ENCODE measurements at places on chromosomes 16 and 17. TPM values are rescaled to one million over a fixed set of nuclear protein-coding genes. Genes with fewer than 3 reads are reported as not detected.

The CHST5 gene
- total RNA-seq = not detected

The GFOD2 gene
- 11.2 TPM for total RNA-seq

The RDM1 gene
- not detected for total RNA-seq

The DNASE1L2 gene
- total RNA-seq = 0.37 TPM

The CCL3 gene
- not detected for total RNA-seq

The GOT2 gene
- total RNA-seq = 28.7 TPM

The SLC38A8 gene
- not detected for total RNA-seq

DNA sequence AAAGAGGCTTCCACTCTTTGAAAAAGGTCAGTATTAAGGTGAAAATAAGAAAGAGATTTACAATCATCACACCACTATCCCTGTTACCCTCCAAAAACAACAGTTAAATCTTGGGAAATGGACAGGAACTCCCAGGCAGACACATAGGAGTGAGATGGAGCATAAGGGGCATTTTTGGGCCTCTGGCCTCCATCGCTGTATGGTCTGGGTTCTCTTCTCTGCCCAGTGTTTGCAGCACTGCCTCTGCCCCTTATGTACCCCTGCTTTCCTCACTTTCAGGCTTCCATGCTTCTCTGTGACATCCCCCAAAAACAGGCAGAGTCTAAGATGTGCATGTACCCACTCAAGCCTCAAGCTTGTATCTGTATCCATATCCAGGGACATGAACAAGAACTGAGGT is 630 bp upstream of the HOXB2 start:
- peak overlapping the region; percentile 86 for H3K27ac ChIP-seq
- peaks cover 3% of the 10 kb centered on the region for H3K27me3 ChIP-seq
- H3K36me3 ChIP-seq = no peaks in the 10 kb centered on the region
- peaks cover 55% of the 10 kb centered on the region for H3K4me1 ChIP-seq

DNA sequence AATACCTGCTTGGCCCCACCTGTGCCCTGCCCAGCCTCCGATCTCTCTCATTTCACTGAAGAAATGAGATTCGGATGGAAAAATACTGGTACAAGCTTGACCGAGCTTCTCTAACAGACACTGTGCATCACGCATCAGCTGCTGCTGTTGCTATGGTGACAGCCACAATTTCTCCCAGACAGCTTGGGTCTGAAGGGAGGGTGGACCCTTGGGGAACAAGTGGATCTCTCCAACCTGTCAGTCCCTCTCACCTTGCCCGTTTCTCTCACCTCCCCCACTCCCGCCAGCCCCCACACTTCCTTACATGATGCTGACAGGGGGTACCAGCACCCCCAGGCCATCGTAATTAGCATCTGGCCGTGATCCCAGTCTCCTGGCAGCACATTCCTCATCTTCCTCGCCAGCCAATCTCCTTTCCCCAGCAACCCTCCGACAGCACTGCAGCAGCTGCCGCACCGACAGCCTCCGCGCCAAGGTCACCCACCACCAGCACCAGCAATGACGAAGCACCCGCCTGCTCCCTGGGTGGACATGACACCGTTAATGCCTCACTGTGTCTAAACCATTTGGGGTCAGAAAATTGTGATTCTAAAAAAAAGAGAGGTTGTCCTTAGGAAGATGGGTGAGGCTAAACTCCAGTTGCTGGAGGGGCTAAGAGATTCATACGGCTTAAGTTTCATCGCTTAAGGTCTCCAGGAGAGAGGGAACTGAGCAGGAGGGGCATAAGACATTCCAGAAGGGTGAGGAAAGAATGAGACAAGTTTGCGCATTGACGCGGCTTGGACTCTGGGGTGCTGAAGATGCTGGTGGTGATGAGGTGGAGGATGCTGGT is 58.6 kb upstream of the TNRC6A start:
- H3K27me3 ChIP-seq = no peaks in the 10 kb centered on the region
- no peaks in the 10 kb centered on the region for H3K4me1 ChIP-seq
- no peaks in the 10 kb centered on the region for H3K36me3 ChIP-seq
- no peak overlapping the region for H3K4me3 ChIP-seq

GRCh38 chr16:280552-280951 is at the start of gene ARHGDIG:
Gene ARHGDIG (plus strand): TSS chr16:280591. CDS start chr16:280681, 90 bp downstream.
- no peak within 1 kb of the TSS for H3K4me3 ChIP-seq
- peaks cover 4% of the 10 kb centered on the region for H3K27me3 ChIP-seq
- peaks cover 28% of the 10 kb centered on the region for H3K4me1 ChIP-seq
- no peaks in the 10 kb centered on the region for H3K36me3 ChIP-seq

GRCh38 chr16:180681-181564 is 664 bp downstream of the HBQ1 start:
- H3K4me1 ChIP-seq = peaks cover 19% of the 10 kb centered on the region
- peak; percentile 79 for DNase-seq
- no peak overlapping the region for H3K27ac ChIP-seq
- no peak overlapping the region for H3K4me3 ChIP-seq

DNA sequence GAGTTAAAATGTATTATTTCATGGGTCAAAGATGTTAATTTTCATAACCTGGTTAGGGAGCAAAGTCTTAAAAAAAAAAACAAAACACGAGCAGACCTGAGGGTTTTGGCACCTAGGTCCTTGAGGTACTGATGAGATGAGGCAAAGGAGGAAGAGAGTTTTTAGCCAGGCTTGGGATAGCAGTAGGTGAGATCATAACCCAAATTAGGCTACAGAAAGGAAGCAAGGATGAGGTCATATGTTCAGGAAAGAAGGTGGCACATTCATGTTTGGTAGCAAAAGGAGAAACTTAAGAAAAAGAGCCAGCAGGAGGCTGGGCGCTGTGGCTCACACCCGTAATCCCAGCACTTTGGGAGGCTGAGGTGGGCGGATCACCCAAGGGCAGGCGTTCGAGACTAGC is 2.8 kb downstream of the ATXN1L start:
- H3K27me3 ChIP-seq = no peaks in the 10 kb centered on the region
- peaks cover 36% of the 10 kb centered on the region for H3K36me3 ChIP-seq
- no peak overlapping the region for H3K27ac ChIP-seq

- DNase-seq = no peak
- H3K27me3 ChIP-seq = no peaks in the 10 kb centered on the region
- peaks cover 9% of the 10 kb centered on the region for H3K36me3 ChIP-seq
- H3K4me1 ChIP-seq = peaks cover 24% of the 10 kb centered on the region
- H3K27ac ChIP-seq = no peak overlapping the region
Observed at GRCh38 chr17:57288040-57288772, 31.9 kb downstream of the MSI2 start.

DNA sequence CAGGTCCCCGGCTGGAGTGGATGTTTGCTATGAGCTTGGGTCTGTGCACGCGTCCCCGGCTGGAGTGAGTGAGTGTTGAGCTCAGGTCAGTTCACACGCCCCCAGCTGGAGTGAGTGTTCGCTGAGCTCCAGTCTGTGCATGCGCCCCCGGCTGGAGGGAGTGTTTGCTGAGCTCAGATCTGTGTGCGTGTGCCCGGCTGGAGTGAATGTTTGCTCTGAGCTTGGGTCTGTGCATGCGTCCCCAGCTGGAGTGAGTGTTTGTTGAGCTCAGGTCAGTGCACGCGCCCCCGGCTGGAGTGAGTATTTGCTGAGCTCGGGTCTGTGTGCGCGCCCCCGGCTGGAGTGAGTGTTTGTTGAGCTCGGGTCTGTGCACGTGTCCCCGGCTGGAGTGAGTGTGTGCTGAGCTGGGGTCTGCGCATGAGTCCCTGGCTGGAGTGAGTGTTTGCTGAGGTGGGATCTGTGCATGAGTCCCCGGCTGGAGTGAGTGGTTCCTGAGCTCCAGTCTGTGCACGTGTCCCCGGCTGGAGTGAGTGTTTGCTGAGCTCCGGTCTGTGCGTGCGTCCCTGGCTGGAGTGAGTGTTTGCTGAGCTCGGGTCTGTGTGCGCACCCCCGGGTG is 284.2 kb downstream of the SNX29 start:
- no peak for DNase-seq
- no peaks in the 10 kb centered on the region for H3K27me3 ChIP-seq
- H3K27ac ChIP-seq = no peak overlapping the region

DNA sequence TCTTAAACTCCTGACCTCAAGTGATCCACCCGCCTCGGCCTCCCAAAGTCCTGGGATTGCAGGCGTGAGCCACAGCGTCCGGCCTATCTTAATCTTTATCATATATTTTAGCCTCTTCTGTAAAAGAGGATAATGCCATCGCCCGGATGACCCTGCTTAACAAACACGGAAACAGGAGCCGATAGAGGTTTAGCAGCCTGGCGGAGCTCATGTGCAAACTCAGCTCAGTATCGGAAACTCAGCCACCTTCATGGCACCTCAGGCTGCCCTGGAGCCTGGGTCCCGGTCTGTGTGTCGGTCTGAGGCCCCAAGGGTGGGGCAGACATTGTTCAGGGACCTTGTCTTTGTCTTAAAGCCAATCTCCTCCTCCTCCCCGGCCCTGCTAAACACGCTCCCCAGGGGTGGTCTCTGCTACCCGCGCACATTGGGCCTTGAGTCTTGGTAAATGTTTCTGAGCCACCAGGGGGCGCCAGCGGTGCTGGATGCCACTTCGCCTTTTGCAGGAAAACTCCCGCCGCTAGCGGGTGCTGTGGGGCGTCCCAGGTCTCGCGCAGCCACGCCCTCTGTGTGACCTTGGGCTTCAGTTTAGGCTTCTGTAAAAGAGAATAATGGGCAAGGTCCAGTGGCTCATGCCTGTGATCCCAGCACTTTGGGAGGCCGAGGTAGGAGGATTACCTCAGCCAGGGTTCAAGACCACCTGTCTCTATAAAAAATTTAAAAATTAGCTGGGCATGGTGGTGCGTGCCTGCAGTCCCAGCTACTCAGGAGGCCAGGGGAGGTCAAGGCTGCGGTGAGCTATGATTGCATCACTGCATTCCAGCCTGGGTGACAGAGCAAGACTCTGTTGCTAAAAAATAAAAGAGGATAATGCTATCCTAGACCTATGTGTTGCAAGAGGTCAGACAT is 2.7 kb downstream of the CETP start:
- no peaks in the 10 kb centered on the region for H3K36me3 ChIP-seq
- no peak overlapping the region for H3K4me3 ChIP-seq
- no peak overlapping the region for H3K27ac ChIP-seq
- peak; percentile 92 for DNase-seq

DNA sequence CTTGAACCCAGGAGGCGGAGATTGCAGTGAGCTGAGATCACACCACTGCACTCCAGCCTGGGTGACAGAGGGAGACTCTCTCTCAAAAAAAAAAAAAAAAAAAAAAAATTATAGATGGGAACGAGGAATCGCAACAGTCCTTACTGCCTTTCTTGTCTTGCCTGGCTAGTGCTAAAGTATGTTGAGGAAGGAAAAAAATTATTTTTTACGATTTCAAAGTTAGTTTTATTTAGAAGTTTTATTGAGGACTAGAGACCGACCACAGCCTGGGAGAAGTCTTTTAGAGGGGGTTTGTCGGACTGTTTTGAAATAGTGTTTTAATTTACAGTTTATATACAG is 15.8 kb upstream of the DNAH17 start:
- no peak overlapping the region for H3K27ac ChIP-seq
- no peak for DNase-seq
- no peak overlapping the region for H3K4me3 ChIP-seq
- no peaks in the 10 kb centered on the region for H3K36me3 ChIP-seq
- H3K4me1 ChIP-seq = peaks cover 4% of the 10 kb centered on the region
- no peaks in the 10 kb centered on the region for H3K27me3 ChIP-seq

- H3K4me1 ChIP-seq = no peaks in the 10 kb centered on the region
- peaks cover 51% of the 10 kb centered on the region for H3K36me3 ChIP-seq
Observed at GRCh38 chr16:69150146-69150865, 17.9 kb downstream of the UTP4 start.

GRCh38 chr17:76716146-76716838 is 5.5 kb upstream of the MXRA7 start:
- peaks cover 12% of the 10 kb centered on the region for H3K4me1 ChIP-seq
- peak; percentile 62 for DNase-seq
- no peak overlapping the region for H3K4me3 ChIP-seq
- no peaks in the 10 kb centered on the region for H3K27me3 ChIP-seq
